ENCODE measurements at places on chromosomes 4 and X. TPM values are rescaled to one million over a fixed set of nuclear protein-coding genes. Genes with fewer than 3 reads are reported as not detected.

DNA sequence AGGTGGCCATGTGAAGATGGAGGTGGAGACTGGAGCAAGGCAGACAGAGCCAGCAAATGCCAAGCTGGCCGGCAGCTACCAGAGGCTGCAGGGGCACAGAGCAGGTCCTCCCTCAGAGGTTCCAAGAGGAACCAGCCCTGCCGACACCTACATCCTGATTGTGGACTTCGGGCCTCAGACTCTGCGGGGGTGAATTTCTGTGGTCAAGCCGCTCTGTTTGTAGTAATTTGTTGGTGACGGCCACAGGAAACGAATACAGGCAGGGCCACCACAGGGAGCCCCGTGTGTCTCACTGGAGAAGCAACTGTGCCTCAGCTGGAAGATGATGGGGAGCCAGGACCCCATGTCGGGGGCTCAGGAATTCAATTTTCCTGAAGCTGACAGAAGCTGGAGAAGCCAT lies 28.3 kb downstream of the ZFYVE28 start:
- H3K4me3 ChIP-seq, result no peak overlapping the region
- H3K36me3 ChIP-seq, result no peaks in the 10 kb centered on the region
- no peaks in the 10 kb centered on the region for H3K27me3 ChIP-seq
- no peak overlapping the region for H3K27ac ChIP-seq

DNA sequence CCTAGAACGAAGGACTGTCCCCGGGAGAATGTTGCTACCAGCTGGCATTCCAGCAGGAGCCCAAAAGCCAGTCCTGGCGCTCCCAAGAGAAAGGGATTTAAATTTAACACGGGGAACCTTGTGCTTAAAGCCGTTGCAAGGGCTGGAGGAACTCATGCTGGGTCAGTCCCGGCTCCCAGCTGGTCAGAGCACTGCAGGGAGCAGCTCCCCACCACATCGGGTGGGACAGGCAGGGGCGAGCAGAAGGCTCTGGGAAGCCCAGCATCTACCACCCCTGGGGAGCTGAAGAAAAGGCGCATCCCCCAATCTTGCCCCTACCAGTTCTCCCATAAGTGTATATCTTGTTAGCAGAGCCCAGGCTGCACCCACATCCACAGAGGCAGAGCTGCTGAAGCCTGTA lies 15.7 kb downstream of the CFAP99 start:
- H3K27ac ChIP-seq, result no peak overlapping the region
- no peak for DNase-seq
- no peak overlapping the region for H3K4me3 ChIP-seq
- H3K4me1 ChIP-seq, result no peaks in the 10 kb centered on the region
- H3K36me3 ChIP-seq, result no peaks in the 10 kb centered on the region
- no peaks in the 10 kb centered on the region for H3K27me3 ChIP-seq

GRCh38 chr4:82786828-82787227 lies 11.8 kb downstream of the SCD5 start:
- H3K27me3 ChIP-seq, result peaks cover 100% of the 10 kb centered on the region
- no peak overlapping the region for H3K27ac ChIP-seq
- no peak for DNase-seq
- H3K36me3 ChIP-seq, result no peaks in the 10 kb centered on the region
- H3K4me3 ChIP-seq, result no peak overlapping the region

DNA sequence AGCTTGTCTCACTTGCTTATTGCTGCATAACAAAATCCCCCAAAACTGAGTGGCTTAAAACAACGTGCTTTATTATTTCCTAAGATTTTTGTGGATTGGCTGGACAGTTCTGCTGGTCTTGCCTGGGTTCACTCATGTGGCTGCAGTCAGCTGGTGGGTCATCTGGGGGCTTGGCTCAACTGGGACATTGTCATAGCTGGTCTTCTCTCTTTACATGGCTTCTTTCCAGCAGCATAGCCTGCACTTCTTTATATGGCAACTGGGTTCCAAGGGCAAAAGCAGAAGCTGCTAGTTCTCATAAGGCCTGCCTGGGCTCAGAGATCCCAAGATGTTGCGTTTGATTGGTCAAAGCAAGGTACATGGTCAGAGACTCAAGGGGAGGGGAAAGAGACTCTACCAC lies 33.7 kb upstream of the STAG2 start:
- H3K27me3 ChIP-seq, result no peaks in the 10 kb centered on the region
- no peak for DNase-seq
- no peaks in the 10 kb centered on the region for H3K36me3 ChIP-seq
- H3K4me3 ChIP-seq, result no peak overlapping the region
- H3K27ac ChIP-seq, result no peak overlapping the region

- no peak overlapping the region for H3K27ac ChIP-seq
- H3K36me3 ChIP-seq, result no peaks in the 10 kb centered on the region
- peaks cover 6% of the 10 kb centered on the region for H3K4me1 ChIP-seq
- DNase-seq, result no peak
- no peak overlapping the region for H3K4me3 ChIP-seq
These were observed 1668.6 kb upstream of the AGA start for GRCh38 chr4:179110816-179111215.

DNA sequence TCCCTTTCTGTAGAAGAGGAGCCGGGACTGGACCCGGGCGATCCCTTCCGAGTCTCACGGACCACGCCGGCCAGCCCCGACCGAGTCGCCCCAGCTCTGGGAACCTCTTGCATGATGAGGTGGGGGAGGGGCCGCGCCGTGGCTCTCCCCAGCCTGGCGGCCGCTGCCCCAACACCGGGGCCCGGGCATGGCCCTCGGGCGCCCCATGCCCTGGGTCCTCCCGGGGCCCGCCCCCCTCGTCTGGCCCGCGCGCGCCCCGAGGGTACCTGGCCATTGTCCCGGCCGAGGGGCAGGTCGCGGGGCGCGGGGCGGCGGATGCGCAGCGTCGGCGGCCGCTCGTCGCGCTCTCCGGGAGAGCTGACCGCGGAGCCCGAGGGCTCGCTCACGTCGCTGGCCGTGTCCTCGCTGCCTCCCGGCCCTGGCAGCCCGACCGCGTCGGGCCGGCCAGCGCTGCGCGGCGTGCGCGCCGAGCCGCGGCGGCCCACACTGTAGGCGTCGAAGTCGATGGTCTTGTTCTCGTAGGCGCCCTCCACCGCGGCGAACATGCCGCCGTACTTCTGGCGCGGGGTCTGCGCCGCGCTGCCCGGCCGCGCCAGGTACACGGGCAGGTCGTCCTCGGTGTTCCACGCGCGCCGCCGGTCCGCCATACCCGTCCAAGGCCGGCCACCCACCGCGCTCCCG lies 423 bp downstream of the CRMP1 start:
- no peak overlapping the region for H3K27ac ChIP-seq
- peaks cover 69% of the 10 kb centered on the region for H3K27me3 ChIP-seq
- peak; percentile 57 for DNase-seq
- peaks cover 27% of the 10 kb centered on the region for H3K4me1 ChIP-seq

GRCh38 chr4:158865520-158866177 lies 96.8 kb downstream of the FNIP2 start:
- H3K4me1 ChIP-seq, result 0 out of 2 replicates have a peak, but pooled peaks cover 4% of the 10 kb centered on the region
- no peaks in the 10 kb centered on the region for H3K36me3 ChIP-seq
- no peaks in the 10 kb centered on the region for H3K27me3 ChIP-seq
- DNase-seq, result no peak
- no peak overlapping the region for H3K4me3 ChIP-seq

- no peaks in the 10 kb centered on the region for H3K36me3 ChIP-seq
- H3K4me1 ChIP-seq, result no peaks in the 10 kb centered on the region
- H3K27ac ChIP-seq, result peak within 1 kb of the TSS; percentile 86
These were observed at the start of gene SMARCA1 for GRCh38 chrX:129523079-129523911. Gene SMARCA1 (minus strand): TSS chrX:129523490. CDS start chrX:129523370, 120 bp downstream.

DNA sequence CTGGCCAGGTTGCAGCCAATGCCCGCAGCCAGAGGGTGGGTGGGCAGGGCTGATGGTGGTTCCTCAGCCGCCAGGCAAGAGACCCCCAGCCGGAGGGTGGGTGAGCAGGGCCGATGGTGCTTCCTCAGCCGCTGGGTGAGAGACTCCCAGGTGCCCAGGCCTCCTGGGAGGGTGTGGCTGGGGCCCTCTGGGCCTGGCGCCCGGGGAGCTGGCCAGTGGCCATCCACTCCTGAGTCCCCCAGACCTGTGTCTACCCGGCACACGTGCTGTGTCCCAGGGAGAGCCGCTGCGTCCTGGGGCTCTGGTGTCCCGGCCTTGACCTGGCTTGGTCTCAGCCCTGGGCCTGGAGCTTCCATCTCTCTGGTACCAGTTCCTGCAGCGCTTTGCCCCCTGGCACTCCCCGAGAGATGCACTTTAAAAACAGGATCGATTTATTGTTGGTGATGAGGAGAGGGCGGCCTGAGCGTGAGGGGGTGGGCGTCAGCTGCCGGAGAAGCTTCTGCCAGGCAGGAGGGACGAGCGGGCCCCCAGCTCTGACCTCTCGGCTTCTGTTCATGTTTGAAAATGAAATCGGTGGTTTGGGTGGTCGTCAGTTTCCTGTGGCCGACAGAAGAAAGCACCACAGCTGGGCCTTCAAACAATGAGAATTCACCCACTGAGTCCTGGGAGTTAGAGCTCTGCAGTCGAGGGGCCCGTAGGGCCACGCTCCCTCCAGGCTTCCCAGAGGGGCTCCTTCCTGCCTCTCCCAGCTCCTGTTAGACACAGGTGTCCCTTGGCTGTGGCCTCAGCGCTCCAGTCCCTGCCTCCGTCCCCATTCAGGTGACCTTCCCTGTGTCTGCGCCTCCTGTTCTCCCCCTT lies 6.5 kb downstream of the DOK7 start:
- no peak overlapping the region for H3K27ac ChIP-seq
- H3K4me3 ChIP-seq, result no peak overlapping the region
- H3K36me3 ChIP-seq, result no peaks in the 10 kb centered on the region
- DNase-seq, result no peak
- no peaks in the 10 kb centered on the region for H3K4me1 ChIP-seq
- H3K27me3 ChIP-seq, result peaks cover 6% of the 10 kb centered on the region

DNA sequence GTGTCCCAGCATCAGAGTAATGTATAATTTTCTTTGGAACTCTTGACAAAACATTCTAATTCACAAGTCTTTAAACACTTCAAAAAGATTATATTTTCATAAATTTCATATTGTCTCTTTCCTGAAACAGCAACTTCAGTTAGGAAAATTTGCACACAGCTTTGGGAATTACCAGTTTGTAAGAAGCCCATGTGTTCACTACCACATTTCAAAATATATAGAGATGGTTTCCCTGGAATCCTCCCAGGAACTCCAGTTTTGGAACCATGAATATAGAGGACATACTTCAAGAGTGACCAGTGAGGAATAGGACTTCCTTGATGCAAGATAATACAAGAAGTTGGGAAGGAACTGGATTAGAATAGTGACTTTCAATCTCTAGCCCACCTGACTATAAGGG lies 28.7 kb upstream of the HPGDS start:
- no peak overlapping the region for H3K4me3 ChIP-seq
- H3K4me1 ChIP-seq, result no peaks in the 10 kb centered on the region
- no peaks in the 10 kb centered on the region for H3K36me3 ChIP-seq
- H3K27ac ChIP-seq, result no peak overlapping the region

DNA sequence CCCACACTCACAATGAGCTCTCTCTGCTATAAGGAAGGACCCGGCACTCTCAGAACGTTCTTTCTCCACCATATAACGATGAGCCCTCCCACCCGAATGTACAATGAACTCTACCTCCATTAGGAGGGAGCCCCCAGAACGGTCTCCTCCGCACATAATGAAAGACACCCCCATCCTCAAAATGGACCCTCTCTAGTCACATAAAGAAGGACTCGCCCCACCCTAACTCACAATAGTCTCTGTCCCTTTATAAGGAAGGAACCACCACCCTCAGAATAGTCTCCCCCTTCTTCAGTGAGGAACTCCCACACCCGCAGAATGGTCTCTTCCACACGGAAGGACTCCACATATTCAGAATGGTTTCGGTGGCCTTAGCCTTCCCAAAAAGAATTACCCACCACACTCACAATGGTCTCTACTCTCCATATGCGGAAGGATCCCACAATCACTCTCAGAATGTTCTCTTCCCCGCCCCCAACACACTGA lies 477 bp downstream of the SLC35A2 start:
- peak overlapping the region; percentile 71 for H3K4me3 ChIP-seq
- H3K4me1 ChIP-seq, result peaks cover 14% of the 10 kb centered on the region
- no peak overlapping the region for H3K27ac ChIP-seq
- H3K36me3 ChIP-seq, result peaks cover 25% of the 10 kb centered on the region

DNA sequence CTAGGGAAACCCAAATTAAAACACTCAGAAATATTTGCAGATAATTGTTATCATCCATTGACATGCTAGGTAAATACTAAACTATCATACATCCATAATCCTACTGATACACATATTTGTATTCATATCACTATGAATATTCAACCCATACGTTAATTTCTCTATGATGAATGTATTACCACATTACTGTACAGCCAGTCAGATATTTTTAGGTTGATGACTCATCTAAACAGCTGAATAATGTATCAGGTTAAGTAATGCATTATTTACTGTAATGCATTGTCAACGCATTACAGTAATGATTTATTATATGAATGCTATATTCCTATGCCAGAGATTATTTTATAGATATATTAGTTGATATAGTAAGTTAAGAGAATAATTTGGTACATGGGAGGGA lies 37.1 kb downstream of the VEGFC start:
- no peak for DNase-seq
- H3K27me3 ChIP-seq, result no peaks in the 10 kb centered on the region
- H3K27ac ChIP-seq, result no peak overlapping the region
- H3K36me3 ChIP-seq, result no peaks in the 10 kb centered on the region
- no peak overlapping the region for H3K4me3 ChIP-seq

- H3K4me3 ChIP-seq, result no peak overlapping the region
- no peaks in the 10 kb centered on the region for H3K36me3 ChIP-seq
- no peak overlapping the region for H3K27ac ChIP-seq
- no peaks in the 10 kb centered on the region for H3K4me1 ChIP-seq
- no peak for DNase-seq
These were observed 37.1 kb downstream of the EFNB1 start for GRCh38 chrX:68865926-68866325.

DNA sequence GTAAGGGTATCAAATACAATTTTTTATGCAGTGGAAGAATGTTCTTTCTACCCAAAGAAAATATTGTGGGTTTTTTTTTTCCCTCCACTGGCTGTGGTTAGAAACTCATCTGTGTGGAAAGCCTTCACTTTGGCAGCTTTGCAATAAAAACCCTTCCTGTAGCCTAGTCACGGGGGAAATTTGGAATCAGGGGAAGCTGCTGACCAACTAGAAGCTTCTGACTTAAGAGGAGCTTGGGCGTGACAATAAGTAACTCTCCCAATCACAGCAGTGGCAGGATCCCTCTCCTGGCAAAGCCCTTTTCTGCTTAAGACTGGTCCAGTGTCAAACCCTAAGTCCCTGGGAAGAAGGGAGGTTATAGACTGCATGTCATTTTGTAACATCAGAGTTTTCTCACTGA lies 87.9 kb downstream of the LRRC66 start:
- no peaks in the 10 kb centered on the region for H3K4me1 ChIP-seq
- no peak for DNase-seq
- no peaks in the 10 kb centered on the region for H3K27me3 ChIP-seq

- H3K4me1 ChIP-seq, result peaks cover 6% of the 10 kb centered on the region
- H3K36me3 ChIP-seq, result no peaks in the 10 kb centered on the region
- no peak overlapping the region for H3K4me3 ChIP-seq
- H3K27me3 ChIP-seq, result no peaks in the 10 kb centered on the region
These were observed 119.3 kb downstream of the C4orf51 start for GRCh38 chr4:145799223-145799622.

- no peak overlapping the region for H3K4me3 ChIP-seq
- no peak for DNase-seq
- H3K27me3 ChIP-seq, result no peaks in the 10 kb centered on the region
- H3K27ac ChIP-seq, result no peak overlapping the region
- no peaks in the 10 kb centered on the region for H3K36me3 ChIP-seq
These were observed 352.5 kb upstream of the FMR1 start for GRCh38 chrX:147559191-147559590.

- peak overlapping the region; percentile 55 for H3K27ac ChIP-seq
- DNase-seq, result no peak
- H3K27me3 ChIP-seq, result no peaks in the 10 kb centered on the region
These were observed 1.7 kb downstream of the INTS6L start for GRCh38 chrX:135522132-135522530.

TLR10 gene
- polyA plus RNA-seq, result 0.10 TPM

AGTR2 gene
- polyA plus RNA-seq, result not detected

PAGE1 gene
- polyA plus RNA-seq, result not detected

DGKK gene
- polyA plus RNA-seq, result 2.1 TPM

All from GM23338 (cell line).